ENCODE measurements at places on chromosomes 4 and X. TPM values are rescaled to one million over a fixed set of nuclear protein-coding genes. Genes with fewer than 3 reads are reported as not detected.

Gene SOX3
- total RNA-seq = not detected

DNA sequence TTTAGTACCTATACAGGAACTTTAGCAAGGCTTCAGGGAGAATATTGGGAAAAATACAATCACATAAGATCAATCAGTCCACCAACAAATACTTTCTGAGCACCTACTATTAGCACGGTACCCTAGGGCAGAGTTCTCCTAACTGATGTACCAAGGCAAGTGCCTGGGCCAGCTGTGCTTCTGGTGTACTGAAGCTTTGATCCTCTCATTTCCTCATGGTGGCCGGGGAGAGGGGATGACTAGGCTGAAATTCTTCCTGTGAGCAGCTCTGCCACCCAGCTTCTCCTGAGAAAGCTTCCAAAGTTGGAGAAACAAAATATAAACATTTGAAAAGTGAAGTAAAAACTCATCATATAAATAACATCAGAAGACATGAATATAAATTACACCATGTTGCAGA is 49.3 kb upstream of the ATOH1 start:
- no peaks in the 10 kb centered on the region for H3K4me1 ChIP-seq
- H3K36me3 ChIP-seq = no peaks in the 10 kb centered on the region
- DNase-seq = no peak
- H3K27me3 ChIP-seq = no peaks in the 10 kb centered on the region
- no peak overlapping the region for H3K4me3 ChIP-seq

DNA sequence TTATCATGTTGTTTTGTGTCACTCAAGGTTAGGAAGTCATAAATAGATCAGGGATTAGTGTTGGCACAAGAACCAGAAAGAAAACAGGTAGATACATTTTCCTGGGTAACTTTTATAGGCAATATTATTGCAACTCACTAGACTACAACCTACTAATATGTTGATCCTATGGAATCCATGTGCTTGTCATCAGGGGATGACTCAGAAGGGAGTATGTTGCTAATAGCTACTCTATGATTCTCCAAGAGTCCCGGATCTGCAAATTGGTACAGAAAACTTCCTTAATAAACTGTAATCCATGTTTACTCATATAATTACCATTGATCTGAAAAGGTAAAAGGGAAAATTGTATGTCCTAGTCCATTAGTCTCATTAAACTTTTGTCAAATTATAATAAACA is 11.7 kb upstream of the GNRHR start:
- no peak for DNase-seq
- no peaks in the 10 kb centered on the region for H3K4me1 ChIP-seq
- H3K36me3 ChIP-seq = no peaks in the 10 kb centered on the region
- no peak overlapping the region for H3K27ac ChIP-seq

- DNase-seq = peak; percentile 56
- no peak overlapping the region for H3K27ac ChIP-seq
- H3K27me3 ChIP-seq = no peaks in the 10 kb centered on the region
- H3K4me1 ChIP-seq = peaks cover 22% of the 10 kb centered on the region
Observed at GRCh38 chrX:56733459-56734046, 4.5 kb downstream of the NBDY start.

DNA sequence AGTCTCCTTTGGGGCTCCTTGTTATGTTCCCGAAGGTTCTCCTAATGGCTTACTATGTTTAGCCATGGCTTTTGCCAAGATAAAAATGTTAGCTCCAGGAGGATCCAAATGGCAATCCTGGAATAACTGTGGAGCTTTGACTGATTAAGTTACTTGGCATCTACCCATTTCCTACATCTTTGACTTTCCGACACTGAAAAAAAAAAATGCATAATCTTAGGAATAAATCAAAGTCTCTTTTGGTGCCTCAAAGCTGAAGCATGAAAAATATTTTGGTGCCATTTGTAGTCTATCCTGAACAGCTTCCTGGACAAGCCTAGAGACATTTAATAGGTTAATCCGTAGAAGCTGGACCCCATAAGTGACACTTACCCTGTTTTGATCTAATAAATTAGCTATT is 191.7 kb downstream of the PALLD start:
- H3K4me1 ChIP-seq = no peaks in the 10 kb centered on the region
- no peak overlapping the region for H3K27ac ChIP-seq
- no peak overlapping the region for H3K4me3 ChIP-seq

Gene PITX2
- total RNA-seq = not detected

Gene ZNF711
- total RNA-seq = 1.3 TPM

DNA sequence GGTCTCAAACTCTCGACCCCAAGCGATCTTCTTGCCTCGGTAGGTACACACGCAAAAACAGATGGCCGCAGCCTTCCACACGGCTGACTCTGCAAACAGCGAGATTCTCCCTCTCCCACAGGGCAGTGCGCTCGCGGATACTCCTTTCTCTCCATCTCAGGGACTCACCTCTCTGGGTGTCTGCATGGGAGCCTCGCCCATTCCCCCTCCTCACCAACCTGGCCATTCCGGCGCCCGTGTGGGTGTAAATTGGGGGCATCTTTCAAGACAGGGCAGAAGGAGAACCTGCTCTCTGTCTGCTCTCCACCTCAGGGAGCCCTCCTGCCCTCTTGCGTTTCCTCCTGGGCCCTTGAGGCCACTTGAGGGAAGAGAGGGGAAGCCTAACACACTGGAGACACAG is 4.4 kb downstream of the CTAG2 start:
- H3K4me3 ChIP-seq = no peak overlapping the region
- no peaks in the 10 kb centered on the region for H3K27me3 ChIP-seq
- H3K36me3 ChIP-seq = no peaks in the 10 kb centered on the region
- no peak overlapping the region for H3K27ac ChIP-seq
- no peaks in the 10 kb centered on the region for H3K4me1 ChIP-seq

DNA sequence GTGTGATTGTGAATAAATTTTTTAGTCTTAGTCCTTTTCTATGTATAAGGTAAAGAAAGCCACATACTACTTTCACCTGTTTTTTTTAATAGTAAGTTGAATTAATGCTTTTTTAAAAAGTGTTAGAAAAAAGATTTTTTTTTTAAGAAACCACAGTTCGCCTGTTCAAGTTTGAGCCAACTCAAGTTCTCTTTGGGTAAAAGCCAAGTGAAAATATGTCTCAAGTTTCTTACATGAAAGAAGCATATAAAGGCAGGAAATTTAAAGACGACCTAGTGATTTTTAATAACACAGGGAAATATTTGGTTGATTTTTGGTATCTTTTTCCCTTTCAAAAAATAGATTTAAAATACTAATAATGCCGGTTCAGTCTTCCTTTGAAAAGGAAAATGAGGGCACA is 369.9 kb upstream of the NR3C2 start:
- no peak for DNase-seq
- H3K27ac ChIP-seq = no peak overlapping the region
- no peaks in the 10 kb centered on the region for H3K27me3 ChIP-seq

- no peak overlapping the region for H3K4me3 ChIP-seq
- no peaks in the 10 kb centered on the region for H3K27me3 ChIP-seq
- DNase-seq = no peak
Observed at GRCh38 chr4:55214172-55214571, 88.8 kb upstream of the KDR start.

- DNase-seq = no peak
- no peaks in the 10 kb centered on the region for H3K36me3 ChIP-seq
- H3K4me3 ChIP-seq = no peak overlapping the region
- H3K27ac ChIP-seq = no peak overlapping the region
- H3K4me1 ChIP-seq = no peaks in the 10 kb centered on the region
- peaks cover 7% of the 10 kb centered on the region for H3K27me3 ChIP-seq
Observed at GRCh38 chrX:13934731-13935130, 95.0 kb downstream of the GEMIN8 start.

Gene TEX13C
- not detected for total RNA-seq

- no peaks in the 10 kb centered on the region for H3K27me3 ChIP-seq
- H3K27ac ChIP-seq = no peak overlapping the region
- no peaks in the 10 kb centered on the region for H3K36me3 ChIP-seq
Observed at GRCh38 chr4:183532821-183533220, 28.0 kb downstream of the ING2 start.

Gene TKTL2
- not detected for total RNA-seq

Gene CISD2
- total RNA-seq = 22.0 TPM

DNA sequence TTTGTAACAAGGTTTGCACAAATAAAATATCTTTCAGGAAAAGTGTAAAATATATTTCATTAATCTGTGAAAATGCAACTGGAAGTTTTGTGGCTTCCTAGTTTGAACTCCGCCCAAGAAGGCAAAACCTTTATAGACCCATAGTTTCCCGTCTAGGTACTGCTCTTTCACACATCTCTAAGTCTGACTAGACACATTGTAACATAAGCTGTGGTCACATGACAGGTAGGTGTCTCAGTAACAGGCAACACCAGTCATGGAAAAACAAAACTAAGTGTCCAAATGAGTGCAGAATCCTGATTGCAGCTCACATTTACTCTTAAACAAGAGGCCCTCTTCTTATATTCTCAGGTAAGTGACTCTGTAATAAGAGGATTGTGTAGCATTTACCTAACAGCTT is 55.6 kb downstream of the SNCA start:
- no peak overlapping the region for H3K27ac ChIP-seq
- no peaks in the 10 kb centered on the region for H3K36me3 ChIP-seq
- DNase-seq = no peak
- no peak overlapping the region for H3K4me3 ChIP-seq
- H3K4me1 ChIP-seq = no peaks in the 10 kb centered on the region
- H3K27me3 ChIP-seq = no peaks in the 10 kb centered on the region

DNA sequence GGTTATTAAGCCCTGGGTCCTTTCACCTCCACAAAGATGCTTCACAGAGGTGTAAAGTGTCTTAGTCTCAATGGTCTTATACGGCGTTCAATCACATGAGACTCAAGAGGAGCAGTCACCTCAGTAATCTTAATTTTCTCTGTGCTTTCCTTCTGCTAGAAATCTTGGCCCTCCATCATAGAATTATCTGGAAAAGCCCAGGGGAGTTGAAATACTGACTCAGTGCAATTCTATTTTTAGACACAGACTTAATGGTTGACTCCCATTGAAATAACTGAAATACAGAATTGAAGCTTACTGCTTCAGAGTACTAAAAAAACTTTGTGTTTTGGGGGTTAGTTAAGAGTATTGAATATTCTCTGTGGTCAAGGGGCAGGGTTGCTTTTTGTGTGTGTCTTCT is 94.5 kb upstream of the IL15 start:
- no peaks in the 10 kb centered on the region for H3K4me1 ChIP-seq
- no peak overlapping the region for H3K4me3 ChIP-seq
- H3K27me3 ChIP-seq = no peaks in the 10 kb centered on the region
- no peak for DNase-seq
- no peaks in the 10 kb centered on the region for H3K36me3 ChIP-seq

- no peaks in the 10 kb centered on the region for H3K27me3 ChIP-seq
- H3K36me3 ChIP-seq = no peaks in the 10 kb centered on the region
- DNase-seq = no peak
- no peak overlapping the region for H3K4me3 ChIP-seq
- H3K4me1 ChIP-seq = no peaks in the 10 kb centered on the region
Observed at GRCh38 chrX:83658731-83659130, 150.6 kb downstream of the POU3F4 start.

DNA sequence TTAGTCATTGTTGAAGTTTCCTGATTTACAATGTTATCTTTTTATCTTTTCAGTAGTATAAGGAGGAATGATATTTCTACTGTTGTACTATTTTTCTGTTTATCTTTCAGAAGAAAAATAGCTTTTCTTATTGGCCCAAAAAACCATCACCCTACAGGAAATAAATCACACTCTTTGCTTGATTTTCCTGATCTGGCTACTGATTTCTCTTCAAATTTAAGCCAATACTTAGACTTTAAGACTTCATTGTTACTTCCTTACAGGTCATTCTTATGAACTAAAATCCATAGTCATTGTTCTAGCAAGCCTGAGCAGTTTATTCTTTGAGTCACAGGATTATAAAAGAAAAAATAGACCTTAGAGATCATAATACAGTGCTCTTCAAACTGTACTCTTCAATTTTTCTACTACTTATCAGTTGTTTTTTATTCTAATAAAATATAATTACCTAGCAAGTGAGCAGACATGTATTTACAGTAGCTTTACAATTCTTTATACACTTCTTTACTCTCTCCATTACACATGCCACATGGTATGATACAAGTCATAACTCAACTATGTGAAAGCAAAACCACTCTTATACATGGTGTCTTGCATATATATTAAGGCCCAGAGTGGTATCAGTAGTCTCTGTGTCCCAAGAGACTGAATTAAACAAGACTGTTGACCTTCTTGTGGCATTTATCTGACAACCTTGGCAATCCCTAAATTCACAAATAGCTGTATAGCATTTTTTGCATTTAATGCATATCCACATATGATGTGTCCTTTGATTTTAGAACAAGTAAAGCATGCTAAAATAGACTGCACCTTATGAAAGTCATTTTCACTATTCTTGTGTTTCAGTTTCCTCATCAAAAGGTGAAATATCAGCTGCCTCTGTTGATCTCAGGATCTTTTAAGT is 47.9 kb downstream of the TET2 start:
- H3K36me3 ChIP-seq = no peaks in the 10 kb centered on the region
- no peaks in the 10 kb centered on the region for H3K27me3 ChIP-seq
- H3K27ac ChIP-seq = no peak overlapping the region
- DNase-seq = no peak

GRCh38 chrX:10854594-10854993 is 234.2 kb upstream of the MID1 start:
- no peaks in the 10 kb centered on the region for H3K4me1 ChIP-seq
- no peak overlapping the region for H3K27ac ChIP-seq
- H3K27me3 ChIP-seq = no peaks in the 10 kb centered on the region
- no peak for DNase-seq
- H3K36me3 ChIP-seq = no peaks in the 10 kb centered on the region

- no peaks in the 10 kb centered on the region for H3K4me1 ChIP-seq
- H3K36me3 ChIP-seq = no peaks in the 10 kb centered on the region
- no peak for DNase-seq
- H3K27ac ChIP-seq = no peak overlapping the region
Observed at GRCh38 chr4:148978301-148978700, 536.1 kb upstream of the NR3C2 start.

- H3K4me3 ChIP-seq = no peak overlapping the region
- H3K4me1 ChIP-seq = no peaks in the 10 kb centered on the region
- H3K27ac ChIP-seq = no peak overlapping the region
Observed at GRCh38 chr4:83605210-83605609, 69.3 kb downstream of the GPAT3 start.

DNA sequence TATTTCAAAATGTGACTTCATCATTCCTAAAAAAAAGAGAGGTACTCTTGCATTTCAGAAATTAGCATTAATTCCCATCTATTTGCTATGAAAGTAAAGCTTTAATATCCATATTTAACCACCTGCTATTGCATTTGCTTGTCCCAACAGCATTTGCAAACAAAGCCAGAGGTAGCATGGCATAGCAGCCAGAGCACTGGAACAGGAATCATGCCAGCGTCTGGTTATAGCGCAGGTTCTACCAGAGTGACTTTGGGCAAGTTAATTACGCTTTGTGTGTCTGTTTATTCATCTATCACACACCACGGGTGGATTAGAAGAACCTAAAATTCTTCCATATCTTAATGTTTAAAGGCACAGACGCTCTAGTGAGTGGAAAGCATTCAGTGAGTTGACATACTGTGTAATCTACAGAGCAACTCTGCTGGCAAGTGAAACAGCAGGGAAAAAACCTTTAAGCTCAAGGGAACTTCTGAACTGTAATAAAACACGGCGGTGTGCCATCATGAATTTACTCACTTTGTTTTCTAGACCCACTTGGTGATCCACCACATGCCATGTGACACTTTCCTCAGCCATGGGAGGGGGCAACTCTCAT is 76.6 kb upstream of the QRFPR start:
- no peaks in the 10 kb centered on the region for H3K4me1 ChIP-seq
- no peak for DNase-seq
- no peak overlapping the region for H3K27ac ChIP-seq

Gene CT45A1
- not detected for total RNA-seq

GRCh38 chr4:51932261-51932660 is 87.9 kb downstream of the LRRC66 start:
- no peak overlapping the region for H3K4me3 ChIP-seq
- no peaks in the 10 kb centered on the region for H3K4me1 ChIP-seq
- no peak overlapping the region for H3K27ac ChIP-seq
